ENCODE measurements at places on chromosomes 2 and 18.

GRCh38 chr2:72414137-72414760, 266.6 kb upstream of the CYP26B1 start:
- peak; percentile 25 for DNase-seq

GRCh38 chr2:80300954-80301353, 3.6 kb downstream of the LRRTM1 start:
- DNase-seq: no peak

DNA sequence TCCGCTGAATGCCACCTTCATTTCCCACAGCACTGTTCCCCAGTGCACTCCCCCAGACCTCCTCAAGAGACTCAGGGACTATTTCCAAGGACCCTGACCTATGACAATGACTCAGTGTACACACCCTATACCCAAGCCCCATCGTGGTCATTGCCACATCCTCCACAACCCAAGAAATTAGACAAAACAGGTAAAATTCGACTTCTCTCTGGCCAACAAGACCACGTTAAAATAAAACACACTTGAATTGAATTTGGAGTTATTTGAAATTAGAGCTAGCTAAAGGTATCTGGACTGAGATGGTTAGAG, 126.4 kb upstream of the NCK2 start:
- DNase-seq: no peak

- no peak for DNase-seq
These were observed 52.9 kb upstream of the SERPINB2 start for GRCh38 chr18:63834471-63835113.

GRCh38 chr18:44679914-44680272, 795 bp upstream of the SETBP1 start:
- peak; percentile 65 for DNase-seq

DNA sequence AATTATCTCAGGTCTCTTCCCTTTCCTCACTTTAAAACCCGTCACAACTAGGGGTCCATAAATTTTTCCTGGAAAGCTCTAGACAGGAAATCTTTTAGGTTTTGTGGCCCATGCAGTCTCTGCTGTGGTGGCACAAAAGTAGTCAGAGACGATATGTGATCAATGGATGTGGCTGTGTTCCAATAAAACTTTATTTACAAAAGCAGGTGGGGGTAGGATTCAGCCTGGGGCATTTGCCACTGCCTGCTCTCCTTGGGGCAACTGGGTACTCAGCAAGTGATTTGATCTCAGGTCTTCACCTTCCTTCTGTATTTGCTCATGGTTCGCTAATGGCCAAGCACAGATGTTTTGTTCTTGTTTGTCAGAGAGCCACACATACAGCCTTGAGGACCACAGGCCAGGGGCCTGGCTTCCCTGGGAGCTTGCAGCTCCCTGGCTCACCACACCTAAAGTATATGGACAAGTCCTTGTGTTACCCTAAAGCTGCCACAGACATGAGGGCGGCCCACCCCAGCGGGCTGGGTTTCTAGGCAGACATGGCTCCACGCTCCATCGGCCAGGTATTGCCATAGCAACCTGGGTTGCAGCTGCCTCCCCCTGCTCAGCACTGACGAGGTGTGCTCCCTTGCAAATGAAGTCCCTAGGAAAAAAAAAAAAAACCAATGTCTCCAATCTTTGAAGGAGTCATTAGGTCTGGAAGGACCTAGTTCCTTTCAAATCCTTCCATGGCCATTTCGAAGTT, 89.7 kb upstream of the YWHAQ start:
- DNase-seq: no peak

DNA sequence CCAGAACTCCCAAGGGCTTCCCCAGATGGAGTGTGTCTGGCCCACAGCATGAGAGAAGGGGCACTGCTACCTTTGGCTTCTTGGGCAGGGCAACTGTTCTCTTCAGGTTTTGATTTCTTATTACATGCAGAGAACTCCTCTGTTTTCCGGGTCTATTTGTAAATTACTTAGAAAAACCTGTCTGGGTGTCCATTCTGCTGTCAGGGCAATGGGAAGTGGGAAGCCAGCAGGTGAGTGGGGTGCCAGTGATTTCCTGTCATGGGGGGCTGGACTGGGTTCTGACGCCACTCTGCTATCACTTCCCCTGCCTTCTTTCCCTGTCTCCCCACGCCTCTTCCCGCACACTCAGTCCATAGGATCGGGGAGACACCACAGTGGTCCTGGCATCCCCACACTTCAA, 58.0 kb upstream of the LGALSL start:
- no peak for DNase-seq

DNA sequence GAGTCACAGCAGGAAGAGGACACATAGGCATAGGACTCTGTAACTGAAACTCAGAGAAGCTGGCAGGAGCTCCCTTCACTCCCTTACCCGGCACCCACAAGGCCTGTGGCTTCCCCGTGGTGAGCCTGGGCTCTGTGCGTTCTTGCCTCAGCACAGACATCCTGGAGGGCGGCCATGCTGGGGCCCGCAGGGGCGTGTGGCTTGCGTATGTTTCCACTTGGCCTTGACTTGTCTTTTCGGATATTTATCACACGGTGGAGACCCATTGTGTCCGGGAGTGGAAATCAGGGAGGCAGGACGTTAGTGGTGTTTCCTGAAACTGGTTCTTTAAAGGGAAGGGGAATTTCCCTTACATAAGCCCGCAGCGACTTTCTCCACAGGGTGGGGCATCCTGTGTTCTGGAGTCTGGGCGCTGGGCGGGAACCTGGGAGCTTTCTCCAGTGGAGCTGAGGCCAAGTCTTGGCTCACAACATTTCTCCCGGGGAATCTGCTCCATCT, 49.9 kb upstream of the EML6 start:
- DNase-seq: peak; percentile 57

DNA sequence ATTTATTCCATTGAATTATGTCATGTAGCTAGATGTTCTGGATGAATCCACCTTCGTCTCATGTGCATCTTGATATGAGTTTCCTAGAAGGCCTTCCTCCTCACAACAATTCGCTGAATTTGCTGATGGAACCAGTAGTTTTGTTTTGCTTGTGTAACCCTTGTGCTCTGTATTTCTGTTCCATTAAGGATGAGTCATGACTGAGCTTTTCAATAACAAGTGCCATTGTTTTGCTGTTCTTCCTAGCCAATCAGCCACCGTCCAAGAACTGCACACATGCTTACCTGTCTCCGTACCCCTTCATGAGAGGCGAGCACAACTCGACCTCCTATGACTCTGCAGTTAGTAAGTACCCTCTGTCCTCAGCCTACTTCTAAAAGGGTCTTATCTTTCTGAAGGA, 2.3 kb downstream of the TMEM182 start:
- DNase-seq: no peak

DNA sequence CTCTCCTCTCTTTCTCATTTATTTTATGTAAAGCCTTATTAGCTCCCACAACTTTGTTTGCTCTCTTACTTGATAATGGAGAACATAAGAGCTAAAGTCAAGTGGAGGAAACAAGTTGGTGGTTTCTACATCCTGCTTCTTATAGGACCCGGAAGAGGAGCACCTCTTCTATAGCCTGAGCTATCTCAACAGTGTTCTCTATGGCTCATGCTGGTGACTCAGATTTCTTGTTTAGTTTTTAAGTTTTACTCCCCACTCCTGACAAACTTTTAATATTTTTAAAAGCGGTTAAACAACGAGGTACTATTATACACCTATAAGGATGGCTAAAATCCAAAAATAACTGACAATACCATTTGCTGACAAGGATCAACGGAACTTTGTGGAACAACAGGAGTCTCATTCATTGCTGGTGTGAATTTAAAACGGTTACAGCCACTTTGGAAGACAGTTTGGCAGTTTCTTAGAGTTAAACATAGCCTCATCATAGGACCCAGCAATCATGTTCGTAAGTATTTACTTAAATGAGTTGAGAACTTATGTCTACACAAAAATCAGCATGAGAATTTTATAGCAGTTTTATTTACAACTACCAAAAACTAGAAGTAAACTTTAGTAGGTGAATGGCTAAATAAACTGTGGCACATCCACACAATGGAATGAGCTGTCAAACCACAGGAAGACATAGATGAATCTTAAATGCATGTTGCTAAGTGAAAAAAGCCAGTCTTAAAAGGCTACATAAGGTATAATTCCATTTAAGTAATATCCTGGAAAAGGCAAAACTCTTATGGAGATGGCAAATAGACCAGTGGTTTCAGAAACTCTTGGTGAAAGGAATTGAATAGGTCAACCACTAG, 12.7 kb upstream of the CDC42EP3 start:
- DNase-seq: no peak

DNA sequence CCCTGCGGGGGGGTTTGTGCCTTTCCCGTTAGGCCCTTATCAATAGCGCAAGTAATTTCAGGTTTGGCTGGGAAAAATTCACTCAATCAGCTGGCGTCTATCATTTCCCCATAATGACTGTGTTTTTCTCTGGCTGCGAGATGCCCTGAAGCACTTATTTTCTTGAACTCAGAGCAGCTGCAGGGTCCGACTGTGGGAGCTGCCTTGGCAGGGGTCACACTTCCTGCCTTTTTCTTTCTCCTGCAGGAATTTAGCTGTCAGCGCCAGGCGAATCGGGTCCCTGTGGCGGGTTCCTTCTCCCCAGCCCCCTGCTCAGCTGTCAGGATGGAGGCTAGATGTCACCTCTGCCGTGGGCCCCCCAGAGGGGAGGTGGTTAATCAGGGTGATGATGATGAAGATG, 81.3 kb upstream of the HPCAL1 start:
- no peak for DNase-seq

GRCh38 chr2:98768384-98769113, 37.6 kb upstream of the MGAT4A start:
- no peak for DNase-seq

GRCh38 chr18:76620321-76621170, 125.5 kb upstream of the ZNF516 start:
- DNase-seq: peak; percentile 75

DNA sequence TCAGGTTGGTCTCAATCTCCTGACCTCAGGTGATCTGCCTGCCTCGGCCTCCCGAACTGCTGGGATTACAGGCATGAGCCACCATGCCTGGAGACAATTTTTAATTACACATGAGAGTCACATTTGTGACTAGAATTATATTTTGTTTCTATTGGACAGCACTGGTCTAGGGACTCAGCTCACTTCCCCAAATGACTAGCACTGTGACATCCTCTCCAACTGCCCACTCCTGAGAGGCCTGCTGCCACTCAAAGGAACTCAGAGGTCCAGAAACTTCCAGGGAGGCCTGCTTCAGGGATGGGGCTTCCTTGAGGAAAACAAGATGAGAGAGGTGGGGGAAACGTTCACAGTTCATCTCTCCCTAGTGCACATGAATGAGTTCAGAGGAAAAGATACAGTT, 29.5 kb downstream of the TMEM163 start:
- DNase-seq: no peak

DNA sequence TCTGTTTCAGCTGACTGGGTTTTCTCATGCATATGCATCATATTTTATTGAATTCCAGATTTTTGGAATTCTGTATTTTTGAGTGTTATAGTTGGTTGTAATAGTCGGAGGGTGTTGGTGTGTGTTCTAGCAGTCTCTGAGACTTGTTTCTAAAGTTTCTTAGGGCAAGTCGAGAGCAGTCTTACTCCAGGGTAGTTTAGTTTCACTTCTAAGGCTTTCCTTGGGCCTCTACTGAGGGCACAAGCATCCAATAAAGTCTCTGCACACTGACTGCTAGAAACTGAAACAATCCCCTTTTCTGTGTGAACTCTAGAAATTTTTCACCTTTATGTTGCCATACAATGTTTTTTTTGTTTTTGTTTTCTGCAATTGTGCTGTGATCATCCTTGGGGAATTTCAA, 663.7 kb upstream of the LRATD1 start:
- no peak for DNase-seq

DNA sequence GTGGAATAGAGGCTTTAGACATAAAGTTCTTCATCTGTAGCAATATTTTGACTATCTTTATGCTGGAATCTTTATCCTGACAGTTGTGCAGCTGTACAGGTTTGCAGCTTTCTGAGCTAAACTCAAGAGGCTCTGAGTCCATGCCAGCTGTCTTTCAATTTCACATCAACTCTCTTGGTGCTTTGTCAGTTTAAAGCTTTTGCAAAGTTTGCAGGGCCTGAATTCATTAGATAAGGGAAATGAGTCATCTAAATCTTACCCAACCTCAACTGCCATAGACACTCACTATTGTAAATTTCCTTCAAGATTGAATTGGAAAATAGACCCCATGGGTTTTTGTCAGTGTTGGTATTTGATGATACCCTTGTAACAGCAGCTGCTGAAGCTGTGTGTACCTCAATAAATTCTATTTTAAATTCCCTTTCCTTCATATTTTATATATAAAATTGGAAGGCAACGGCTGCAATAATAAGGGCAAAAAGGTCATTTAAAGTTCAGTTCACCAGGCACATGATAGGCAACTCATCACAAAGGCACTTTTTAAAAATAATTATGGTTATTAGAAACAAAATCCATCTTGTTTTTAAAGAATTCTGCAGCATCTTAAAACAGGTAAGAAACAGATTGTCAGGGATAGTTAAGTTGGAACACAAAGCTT, 169.9 kb upstream of the SLC39A10 start:
- no peak for DNase-seq

DNA sequence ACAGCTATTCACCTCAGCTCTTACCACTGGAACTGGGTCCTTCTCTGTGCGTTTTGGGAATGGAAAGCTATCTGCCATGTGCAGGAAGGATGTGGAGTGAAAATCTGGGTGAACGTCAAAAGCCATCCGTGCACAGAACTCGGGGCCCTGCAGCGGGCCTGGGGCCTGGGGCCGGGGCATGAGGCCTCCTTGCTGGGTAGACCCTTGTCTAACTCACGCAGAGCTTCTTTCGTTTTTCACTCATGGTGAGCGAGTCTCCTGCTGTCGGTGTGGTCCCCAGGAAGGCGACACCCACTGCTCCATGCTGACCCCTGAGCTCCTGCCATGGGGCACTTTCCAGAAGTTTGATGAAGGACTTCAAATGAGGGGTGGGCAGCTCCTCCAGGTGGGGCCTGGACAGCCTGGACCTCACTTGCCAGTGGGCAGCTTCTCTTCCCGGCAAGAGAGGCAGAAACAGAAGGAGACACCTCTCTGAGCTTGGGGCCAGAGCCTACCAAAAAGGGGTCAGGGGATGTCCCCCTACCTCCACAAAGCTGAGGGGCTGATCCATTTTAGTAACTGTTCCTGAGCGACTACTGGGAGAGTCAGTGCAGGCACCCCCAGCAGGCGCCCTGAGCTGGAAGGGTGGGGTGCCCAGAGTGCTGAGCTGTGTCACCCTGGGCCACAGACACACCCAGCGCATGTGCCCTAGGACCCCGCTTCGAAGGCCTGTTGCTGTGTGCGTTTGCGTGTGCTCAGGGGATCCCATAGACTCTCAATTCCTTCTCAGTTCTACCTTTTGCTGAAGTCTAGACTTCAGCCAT, 117.7 kb upstream of the HDAC4 start:
- no peak for DNase-seq

DNA sequence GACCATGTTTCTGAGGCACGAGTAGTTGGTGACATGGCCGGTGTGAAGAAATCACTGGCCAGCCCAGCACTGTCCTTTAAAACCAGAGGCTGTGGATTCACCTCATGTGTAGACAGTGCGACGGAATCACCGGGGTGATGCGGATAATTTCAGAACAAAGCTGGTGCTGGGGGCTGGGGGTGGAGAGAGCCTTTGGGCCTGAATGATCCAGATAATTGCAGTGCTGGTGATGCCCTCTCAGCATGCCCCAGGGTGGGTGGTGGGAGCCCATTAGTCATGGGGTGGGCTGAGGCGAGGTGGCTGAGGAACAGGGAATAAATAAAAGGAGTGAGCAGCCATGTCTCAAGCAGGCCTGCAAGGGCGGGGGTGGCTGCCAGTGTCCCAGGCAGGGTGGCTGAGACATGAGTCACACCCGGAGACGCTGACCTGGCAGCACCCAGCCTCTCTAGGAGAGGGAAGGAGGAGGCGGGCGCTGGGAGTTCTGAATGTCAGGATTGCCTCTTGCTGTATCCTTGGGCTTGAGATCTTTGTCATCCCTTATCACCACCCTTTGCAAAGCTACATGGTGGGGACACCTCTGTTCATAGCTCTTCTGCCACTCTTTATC, 151.1 kb upstream of the MSH6 start:
- peak; percentile 71 for DNase-seq

GRCh38 chr2:207510148-207510547, 19.6 kb upstream of the CREB1 start:
- DNase-seq: no peak

Data from fibroblast of gingiva (primary cell).